ENCODE measurements at places on chromosomes 2 and 18.

DNA sequence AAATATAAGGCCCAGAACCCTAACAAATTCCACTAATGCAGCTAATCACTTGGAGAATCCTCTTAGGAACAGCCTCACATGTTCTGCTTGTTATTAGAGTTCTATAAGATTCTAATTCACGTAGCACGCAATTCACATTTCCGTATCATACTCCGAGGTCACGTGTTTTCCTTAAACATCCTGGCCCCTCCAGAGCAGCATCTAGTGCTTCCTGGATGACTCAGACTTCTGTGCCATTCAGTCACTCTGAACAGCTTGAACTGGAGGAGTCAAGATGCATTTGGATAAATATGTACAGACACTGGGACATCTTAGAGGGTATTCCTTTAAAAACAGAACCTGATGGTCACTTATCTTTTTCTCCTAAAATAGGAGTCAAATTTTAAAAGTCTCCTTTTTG lies 156.5 kb downstream of the MYO5B start:
- no peak for DNase-seq

GRCh38 chr2:122481717-122482116 lies 726.3 kb downstream of the TSN start:
- DNase-seq = no peak

GRCh38 chr2:197708331-197708730 lies 3.2 kb downstream of the MARS2 start:
- DNase-seq = no peak

DNA sequence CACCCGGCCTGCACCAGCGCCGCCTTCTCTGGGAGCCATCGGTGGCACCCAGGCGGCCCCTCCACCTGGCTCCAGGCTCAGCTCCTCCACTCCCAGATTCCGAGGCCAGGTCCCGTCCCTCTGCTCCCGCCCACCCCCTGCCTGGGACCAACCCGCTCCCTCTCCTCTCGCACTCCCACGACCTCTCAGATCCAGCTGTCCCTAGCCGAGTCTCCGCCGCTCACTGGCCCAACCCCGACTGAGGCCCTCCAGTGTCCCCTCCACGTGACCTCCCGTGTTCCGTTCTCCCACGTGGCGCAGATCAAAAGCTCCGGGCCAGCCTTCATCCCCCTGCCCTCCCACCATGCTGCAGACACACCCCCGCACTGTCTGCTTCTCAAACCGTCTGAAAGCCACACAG lies 14.4 kb upstream of the SALL3 start:
- DNase-seq = no peak

GRCh38 chr2:98277162-98277859 lies 68.9 kb upstream of the CNGA3 start:
- DNase-seq = no peak

DNA sequence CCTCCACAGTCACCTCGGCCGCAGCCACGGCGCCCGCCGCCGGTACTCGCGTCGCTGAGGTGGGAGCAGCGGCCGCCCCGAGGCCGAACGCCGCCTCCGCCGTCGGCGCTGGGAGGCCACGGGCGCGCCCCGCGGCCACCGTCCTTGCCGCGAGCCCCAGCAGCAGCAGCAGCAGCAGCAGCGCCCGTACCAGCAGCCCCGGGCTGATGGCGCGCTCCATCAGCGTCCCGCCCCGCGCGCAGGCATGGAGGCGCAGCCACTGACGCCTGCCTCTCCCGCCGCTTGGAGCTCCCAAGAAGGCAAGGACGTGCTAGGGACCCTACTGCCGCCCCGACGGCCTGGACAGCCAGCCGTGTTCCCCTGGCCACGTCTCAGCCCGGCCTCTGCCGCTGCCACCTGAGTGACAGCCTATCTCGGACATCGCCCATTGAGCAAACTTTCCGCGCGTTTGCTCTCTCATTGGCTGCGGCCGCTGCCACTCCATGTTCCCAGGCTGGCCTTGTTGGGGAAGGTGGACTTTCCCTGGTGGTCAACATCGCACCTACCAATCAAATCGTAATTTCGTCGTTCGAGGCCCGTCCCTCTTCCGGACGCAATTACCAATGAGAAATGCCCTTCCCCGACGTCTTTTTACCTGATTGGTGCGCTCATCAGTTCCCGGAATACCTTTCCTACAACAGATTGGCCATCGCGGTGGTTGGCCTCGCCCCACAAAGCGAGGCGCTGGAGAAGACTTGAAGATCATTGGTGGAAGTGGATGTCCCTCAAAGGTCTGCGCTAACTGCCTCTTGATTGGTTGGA lies at the start of gene EIF2AK3:
Gene EIF2AK3, minus strand, starts transcription at position 410 of the 801 bp plus-strand sequence. Its CDS starts 190 bp downstream, at position 220.
- peak; percentile 86 for DNase-seq

- no peak for DNase-seq
Observed at GRCh38 chr2:138071720-138072719, 107.7 kb downstream of the HNMT start.

DNA sequence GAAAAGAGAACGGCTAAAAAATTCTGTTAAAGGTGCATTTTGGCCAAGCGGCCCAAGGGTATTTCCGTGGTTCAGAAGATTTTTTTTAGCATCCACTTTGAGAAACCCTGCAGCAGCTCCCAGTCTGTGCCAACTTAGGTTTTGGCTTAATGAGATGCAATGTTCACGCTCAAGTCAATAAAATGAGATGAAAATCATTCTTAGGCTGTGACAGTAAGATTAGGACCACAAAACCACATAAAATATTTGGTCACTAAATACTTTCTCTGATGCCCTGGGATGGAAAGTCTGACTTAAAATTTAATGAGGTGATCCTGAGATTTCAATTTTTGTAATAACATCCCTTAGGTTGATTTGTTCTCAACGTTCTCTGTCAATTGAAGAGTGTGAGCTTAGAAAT lies 74.2 kb upstream of the FHL2 start:
- DNase-seq = no peak

DNA sequence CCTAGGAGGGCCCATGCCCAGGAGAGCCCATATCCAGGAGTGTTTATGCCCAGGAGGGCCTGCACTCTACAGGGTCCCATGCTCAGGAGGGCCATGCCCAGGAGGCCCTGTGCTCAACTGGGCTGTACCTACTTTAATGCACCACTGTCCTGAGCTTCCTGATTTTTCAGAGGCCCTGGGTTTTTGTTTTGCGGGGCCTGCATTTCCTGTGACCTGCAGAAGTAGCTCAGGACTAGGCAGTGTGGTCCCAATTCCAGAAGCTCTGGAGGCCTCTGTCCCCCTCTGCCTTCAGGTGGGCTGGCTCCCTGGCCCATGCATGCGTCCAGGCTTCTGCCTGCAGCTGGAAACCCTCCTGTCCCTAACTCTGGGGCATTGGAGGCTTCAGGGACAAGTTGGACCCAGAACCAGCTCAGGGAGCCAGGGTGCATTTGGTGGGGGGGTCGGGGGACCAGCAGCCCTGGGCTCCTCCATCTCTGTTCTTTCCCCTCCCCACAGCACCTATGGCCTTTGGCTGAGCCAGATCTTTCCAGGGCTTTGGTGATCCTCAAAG lies 10.8 kb downstream of the GPR35 start:
- no peak for DNase-seq

GRCh38 chr2:73685764-73686438 lies 43.7 kb upstream of the NAT8 start:
- DNase-seq = no peak
